ENCODE measurements at places on chromosomes 3 and 15.

GRCh38 chr3:38453075-38453912 lies at the start of gene ACVR2B:
ACVR2B (plus strand) TSS chr3:38453890; CDS start chr3:38454323, 433 bp downstream.
- peak; percentile 54 for DNase-seq

- DNase-seq, result no peak
Observed at GRCh38 chr3:194928831-194929577, 243.3 kb downstream of the FAM43A start.

- DNase-seq, result no peak
Observed at GRCh38 chr3:105323274-105323599, 43.5 kb upstream of the ALCAM start.

GRCh38 chr3:88137836-88138235 lies 11.9 kb upstream of the C3orf38 start:
- no peak for DNase-seq

DNA sequence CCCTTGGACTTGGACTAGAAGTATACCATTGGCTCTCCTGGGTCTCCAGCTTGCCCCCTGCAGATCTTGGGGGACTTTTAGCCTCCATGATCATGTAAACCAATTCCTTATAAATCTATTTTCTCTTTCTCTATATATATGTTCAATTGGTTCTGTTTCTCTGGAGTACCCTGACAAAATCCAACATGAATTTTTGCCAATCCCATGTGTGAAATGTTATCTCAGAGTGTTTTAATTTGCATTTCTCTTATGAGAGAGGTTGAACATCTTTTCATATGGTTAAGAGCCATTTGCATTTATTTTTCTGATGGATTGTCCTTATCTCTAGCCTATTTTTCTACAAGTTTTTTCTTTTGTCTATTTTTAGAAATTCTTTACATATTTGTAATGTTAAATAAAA lies 131.7 kb upstream of the NEO1 start:
- DNase-seq, result no peak

DNA sequence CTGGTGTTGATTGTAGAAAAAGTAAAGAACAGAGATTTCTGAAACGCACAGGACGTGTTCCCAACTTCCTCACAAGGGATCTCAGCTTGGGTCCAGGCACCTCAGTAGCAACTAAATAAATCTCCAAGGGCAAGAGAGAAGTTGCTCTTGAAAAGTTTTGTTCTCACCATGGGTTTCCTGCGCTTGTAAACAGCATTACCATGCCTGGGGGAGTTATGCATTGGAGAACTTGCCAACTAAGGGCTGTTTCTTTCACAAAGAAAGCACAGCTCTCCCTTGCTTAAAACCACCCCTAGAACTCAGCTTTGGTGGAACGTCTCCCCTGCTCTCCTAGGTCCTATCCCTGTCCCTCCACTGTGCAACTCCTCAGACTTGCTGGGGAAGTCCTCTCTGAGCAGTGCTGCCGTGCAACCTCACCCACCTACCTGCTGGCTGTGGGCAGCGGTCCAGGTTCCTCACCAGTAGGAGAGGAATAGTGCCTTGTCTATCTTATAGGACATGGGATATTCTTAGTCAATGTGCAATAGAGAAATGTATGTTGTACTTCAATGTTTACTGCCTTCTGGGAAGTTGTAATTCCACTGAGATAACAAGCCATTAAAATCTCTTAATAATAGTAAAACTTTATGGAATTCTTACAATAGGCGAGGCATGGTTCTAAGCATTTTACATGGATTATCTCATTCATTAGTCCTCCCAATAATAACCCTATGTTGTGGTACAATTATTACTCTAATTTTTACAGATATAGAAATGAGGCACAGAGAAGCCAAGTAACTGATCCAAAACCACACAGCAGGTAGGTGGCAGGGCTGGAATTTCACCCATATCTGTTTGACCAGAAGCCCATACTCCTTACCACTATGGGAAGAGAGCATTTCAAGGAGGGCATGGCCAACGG lies 51.5 kb downstream of the UMPS start:
- no peak for DNase-seq
